Stimulated activated CD4-positive, alpha-beta T cell treated with anti-CD3 and anti-CD28 coated beads, Interleukin-15, amount 100 ng/mL, for 24 hours (primary cell): ENCODE measurements at places on chromosomes 6 and 20.

DNA sequence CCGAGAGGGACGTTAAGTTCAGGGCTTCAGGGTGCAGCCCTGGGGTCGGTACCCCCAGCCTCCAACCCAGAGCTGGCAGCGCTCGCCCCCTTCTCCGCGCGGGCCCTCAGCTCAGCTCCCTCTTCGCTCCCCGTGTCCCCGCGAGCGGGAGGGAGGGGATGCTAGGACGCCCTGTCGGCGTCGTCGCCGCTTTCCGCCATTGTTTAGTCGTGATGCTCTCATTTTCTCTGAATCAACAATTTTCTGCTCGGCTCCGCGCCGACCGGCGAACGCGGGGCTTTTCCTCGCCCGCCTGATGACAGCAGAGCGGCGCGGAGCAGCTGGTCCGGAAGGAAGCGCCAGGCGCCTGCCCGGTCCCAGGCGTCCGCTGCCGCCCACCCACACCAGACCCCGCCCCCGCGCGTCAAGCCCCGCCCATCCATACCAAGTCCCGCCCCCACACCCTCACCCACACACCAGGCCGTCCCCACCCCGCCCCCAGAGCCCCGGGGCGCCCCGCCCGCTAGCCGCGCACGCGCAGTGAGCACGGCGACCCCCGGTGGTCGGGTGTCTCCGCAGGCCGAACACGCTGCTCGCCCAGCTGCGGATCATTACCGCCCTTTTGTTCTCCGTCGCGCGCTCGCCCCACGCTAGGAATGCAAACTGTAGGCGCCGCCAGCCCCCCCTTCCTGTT is 50.1 kb upstream of the SLC32A1 start:
- peak; percentile 75 for DNase-seq

- no peak for DNase-seq
Measured at GRCh38 chr6:168343239-168344150, 23.9 kb upstream of the DACT2 start.

DNA sequence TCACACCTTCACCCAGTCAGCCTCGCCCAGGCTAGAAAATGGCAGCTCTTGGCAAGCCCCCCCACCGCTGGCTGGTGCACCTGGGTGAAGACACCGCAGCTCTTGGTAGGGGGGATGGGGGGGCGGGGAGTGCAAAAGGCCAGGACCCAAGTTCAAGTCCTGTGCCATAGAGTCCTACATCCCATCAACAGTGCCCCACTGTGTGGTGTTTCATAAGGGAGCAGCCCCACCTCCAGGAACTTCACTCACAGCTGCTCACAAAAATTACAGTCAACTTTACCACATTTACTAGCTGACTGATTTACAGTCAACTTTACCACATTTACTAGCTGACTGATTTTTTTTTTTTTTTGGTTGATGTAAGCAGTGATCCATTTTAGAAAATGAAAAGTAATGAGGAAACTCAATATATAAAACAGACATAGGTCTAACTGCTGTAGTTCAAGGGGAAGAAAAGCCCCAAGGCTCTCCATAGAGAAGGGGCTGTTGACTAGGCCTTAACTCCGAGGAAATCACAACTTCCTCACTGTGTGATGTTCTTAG is 208.9 kb upstream of the SNX9 start:
- DNase-seq = no peak

DNA sequence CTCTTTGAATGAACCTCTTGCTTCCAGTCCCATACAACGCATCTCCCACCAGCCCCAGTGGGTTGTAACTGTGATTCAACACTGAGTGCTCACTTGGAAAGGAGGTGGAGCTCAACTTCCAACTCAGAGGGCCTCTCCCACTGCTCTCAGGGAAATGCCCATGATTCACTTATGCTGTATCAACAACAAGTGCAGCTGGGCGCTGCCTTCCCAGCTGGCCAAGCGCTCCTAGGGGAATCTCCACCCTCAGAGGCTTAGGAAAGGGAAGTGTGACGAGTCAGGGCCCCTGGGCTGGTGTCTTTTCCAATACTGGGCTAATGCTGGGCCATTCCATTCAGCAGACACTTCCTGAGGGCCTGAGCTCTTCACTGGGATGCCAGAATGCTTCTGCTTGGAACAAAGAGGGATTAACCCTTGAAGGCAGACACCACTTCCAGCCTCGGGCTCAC is 8.1 kb upstream of the OCSTAMP start:
- peak; percentile 67 for DNase-seq

- no peak for DNase-seq
Measured at GRCh38 chr6:73393278-73393677, 1.4 kb upstream of the DDX43 start.

DNA sequence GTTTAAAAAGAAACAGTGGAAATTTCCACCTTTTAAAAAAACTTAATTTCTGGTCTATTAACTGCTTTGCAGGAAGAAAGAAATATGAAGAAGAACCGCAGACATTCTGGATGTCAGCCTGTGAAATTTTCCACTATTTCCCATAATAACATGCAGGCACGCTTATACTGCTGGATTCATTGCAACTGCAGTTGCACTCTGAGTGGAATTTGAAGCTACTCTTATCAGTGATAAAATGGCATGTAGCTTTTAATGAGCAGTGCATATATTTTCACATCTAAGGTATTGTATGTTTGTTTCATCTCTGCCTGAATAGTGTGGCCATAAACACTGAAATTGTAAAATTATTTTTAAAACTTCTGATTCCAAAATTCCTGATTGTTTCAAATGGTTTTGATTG is 28.2 kb downstream of the NCOA3 start:
- no peak for DNase-seq

DNA sequence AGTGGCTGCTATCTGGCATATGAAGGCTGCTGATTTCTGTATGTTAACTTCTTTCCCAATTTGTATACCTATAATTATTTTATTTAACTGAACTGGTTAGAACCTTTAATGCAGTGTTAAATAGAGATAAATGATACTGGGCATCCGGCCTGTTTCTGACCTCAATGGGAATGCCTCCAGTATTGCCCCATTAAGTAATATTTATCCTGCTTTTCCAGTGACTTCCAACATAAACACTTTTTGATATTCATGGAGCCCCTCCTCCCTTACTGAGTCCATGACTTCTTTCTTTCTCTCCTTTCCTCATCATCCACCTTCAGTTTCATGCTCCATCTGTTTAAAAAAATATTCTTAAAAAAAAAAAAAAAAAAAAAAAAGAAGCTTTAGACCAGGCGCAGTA is 8.8 kb downstream of the TRIM27 start:
- DNase-seq = no peak

GRCh38 chr20:39083761-39084160 is 121.6 kb downstream of the DHX35 start:
- DNase-seq = no peak

GRCh38 chr6:152094992-152095592 is 287.6 kb downstream of the ESR1 start:
- DNase-seq = peak; percentile 35

GRCh38 chr6:127289934-127290333 is 23.3 kb downstream of the RNF146 start:
- no peak for DNase-seq

- no peak for DNase-seq
Measured at GRCh38 chr6:37540029-37540352, 40.3 kb upstream of the CCDC167 start.

GRCh38 chr20:17663486-17663885 is 18.6 kb downstream of the RRBP1 start:
- DNase-seq = no peak

- DNase-seq = peak; percentile 67
Measured at GRCh38 chr6:144334150-144334708, 49.1 kb downstream of the UTRN start.

GRCh38 chr20:10520528-10520927 is 85.4 kb downstream of the SLX4IP start:
- no peak for DNase-seq

DNA sequence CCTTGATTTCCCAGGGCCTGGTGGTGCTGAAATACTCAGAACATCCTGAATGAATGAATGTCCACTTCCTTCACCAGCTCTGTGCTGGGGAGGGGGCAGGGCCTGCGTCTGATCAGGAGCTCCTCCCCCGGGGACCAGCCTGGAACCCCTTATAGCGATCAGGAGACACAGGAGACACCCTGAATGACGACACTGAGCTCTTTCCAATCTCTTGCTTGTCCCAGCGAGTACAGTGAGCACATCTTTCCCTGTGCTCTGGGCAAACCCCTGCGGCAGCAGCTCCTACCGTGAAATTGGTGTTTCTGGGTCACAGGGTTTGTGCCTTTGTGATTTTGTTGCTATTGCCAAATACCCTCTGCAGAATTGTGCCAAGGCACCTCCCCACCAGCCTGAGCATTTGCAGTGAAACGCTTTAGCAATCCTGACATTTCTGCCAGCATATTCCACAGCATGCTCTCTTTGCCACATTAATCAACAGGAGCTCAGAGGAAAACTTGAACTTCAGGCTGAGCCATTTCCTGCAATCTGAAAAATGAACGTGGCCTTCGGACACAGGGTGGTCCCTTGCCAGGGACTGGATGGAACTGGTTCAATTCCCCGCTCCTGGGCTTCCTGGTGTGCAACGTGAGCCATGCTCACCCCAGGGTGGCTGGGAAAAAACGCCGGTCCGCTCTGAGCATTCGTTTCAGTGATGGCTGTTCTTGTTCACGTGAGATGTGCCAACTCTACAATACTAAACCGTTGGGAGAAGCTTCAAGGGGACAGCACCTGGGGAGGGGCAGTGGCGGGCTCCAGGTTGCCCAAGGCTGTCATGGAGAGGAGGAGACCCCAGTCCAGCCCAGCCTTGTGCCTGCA is 23.1 kb upstream of the MRGBP start:
- no peak for DNase-seq

DNA sequence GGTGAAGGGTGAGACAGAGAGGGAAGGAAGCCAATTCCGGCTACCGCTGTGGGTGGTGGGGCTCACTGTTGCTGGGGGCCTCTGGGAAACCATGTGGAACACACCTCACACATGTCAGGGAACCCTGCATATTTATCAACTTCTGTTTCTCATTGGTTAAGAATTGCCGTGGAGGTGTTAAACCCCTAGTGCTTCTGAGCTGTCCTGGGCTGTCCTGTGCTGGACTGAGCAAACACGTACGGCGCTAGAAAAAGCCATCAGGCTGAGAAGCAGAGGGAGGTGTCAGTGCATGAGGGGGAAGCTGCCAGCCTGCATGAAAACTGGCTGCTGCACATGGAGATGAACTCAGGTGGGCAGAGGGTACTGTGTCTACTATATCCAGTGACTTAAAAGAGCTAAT is 103.9 kb upstream of the JAG1 start:
- no peak for DNase-seq
